ENCODE measurements at places on chromosomes 16 and 17.
A peak's percentile ranks its signal among the peaks of the same experiment; 100 is the strongest.

DNA sequence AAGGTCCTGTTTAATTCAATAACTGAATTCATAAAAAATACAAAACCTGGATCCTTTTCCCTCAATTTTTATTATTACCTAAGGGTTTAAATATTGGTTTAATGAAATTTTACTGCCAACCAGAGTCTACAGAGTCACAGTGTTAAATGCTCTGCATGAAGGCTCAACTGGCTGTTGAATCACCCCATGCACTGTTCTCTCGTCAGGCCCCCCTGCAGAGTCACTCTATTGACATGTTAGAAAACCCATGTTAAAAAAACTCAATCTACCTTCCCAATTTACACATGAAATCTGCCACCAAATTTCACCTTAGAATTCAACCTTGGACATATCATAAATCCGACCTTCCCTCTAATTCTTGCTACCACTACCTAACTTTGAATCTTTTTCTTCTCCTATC, 43.3 kb upstream of the ULK2 start:
- no peak for DNase-seq

GRCh38 chr16:67481561-67482232, 740 bp upstream of the ATP6V0D1 start:
- peak; percentile 8 for DNase-seq

DNA sequence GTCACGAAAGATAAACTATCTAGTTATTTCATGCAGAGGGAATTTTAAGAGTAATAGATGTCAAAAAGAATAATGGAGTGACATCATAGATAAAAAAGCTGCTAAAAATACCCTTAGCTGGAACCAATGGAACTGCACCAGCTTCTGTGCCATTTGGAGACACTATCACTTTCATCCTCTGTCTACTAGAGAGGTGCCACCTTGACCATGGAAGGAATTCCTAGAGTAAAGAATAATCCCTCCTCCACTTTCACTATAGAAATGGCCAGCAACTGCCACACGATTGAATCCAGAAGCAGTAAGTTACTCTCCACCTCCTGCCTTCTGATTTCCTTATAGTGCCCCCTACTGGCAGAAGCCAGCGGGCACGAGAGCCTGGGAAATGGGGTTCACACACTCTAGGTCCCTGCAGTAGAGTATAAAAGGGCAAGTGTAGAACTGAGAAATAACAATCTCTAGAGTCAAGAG, 2.8 kb upstream of the ALDH3A2 start:
- DNase-seq: peak; percentile 23

DNA sequence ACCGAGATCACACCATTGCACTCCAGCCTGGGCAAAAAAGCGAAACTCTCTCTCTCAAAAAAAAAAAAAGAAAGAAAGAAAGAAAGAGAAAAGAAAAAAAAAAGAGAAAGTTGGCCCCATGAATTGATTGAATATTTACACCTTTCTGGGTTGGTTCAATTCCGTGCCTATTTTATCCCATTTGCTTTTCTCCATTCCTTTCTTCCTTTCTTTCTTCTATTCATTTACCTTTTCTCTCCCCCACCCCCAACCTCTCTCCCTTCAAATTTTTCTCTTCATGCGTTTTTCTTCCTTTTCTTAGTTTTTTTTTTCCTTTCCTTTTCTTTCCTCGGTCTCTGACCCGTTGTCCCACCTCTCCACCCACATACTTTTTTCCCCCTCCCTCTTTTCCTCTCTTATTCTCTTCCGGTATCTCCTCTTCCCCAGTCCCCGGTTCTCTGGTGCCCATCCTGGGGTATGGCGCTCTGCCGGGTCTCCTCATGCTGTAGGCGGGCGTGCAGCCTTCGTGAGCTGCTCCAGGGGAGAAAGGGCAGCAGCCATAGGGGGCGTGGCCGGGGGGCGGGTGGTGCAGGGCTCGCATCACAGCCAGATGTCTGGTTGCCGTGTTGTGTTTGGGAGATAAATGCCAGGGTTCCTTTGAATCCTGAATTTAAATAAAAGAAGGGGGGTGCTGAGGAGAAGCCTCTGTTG, 5.3 kb upstream of the COL1A1 start:
- no peak for DNase-seq

- DNase-seq: no peak
Observed at GRCh38 chr16:21277927-21278706, at the start of gene CRYM. CRYM (minus strand) TSS chr16:21278290; CDS start chr16:21278251, 39 bp downstream.

GRCh38 chr17:19426631-19427030, 15.6 kb downstream of the RNF112 start:
- DNase-seq: no peak

DNA sequence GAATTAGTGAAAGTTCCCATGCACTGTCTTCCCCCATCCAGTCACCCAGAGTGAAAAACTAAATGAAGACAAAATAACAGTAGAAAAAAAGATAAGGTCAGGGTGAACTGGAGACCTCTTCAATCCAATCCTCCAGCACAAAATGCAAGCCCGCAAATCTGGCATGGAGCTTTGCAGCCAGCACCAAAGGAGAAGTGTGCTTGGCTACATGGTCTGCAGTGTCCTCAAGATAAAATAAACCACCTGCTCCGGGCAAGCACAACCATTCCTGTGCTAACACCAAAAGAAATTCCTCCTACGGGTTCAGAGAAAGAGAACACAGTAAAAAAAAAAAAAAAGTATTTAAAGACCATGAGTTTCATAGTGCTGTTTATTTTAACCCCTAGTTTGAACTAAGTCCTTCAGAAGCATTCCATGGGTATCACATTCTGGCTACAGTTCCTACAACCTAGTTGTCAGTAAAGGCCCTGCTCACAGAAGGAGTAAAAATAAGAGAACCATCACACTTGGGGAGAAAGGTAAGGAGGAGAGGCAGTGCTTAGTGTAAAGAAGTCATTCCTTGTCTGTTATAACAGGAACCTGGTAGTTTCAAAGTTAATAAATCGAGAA, 109.1 kb downstream of the GAS7 start:
- DNase-seq: no peak

DNA sequence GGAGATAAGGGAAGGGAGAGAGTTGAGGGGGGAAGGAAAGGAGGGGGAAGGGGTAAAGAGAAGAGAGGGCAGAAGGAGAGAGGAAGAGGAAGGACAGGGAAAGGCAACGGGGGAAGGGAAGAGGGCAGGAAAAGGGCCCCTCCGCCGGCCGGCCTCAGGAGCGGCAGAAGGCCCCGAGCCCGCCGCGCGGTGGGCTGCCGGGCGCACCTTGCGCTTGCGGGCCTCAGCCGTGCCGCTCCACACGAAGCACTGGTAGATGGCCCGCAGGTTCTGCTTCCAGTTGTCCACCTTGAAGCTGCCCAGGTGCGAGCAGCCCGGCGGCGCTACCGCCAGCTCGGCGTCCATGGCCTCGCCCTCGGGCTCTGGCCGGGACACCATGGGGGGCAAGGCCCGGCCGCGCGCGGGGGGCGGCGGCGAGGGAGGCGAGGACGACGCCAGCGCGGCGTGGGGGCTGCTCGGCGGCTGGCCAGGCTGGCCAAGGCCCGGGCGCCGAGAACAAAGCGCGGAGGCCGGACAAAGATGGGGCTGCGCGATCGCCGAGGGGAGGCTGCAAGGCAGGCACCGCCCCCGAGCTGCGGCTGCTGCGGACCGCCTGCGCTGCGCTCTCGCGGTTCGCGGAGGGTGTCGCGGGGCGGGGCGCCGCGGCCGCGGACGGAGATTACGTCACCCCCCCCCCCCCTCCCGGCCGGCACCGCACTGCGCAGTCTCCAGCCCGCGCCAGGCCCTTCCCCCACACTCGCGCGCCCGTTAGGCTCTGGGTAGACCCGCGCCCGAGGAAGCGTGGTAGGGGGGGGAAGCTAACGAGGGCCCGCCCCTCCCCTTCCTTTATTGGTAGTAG, at the start of gene USP22:
USP22 (minus strand) TSS at position 554 of the 838 bp plus-strand sequence; CDS start at position 378, 176 bp downstream.
- DNase-seq: peak; percentile 88

DNA sequence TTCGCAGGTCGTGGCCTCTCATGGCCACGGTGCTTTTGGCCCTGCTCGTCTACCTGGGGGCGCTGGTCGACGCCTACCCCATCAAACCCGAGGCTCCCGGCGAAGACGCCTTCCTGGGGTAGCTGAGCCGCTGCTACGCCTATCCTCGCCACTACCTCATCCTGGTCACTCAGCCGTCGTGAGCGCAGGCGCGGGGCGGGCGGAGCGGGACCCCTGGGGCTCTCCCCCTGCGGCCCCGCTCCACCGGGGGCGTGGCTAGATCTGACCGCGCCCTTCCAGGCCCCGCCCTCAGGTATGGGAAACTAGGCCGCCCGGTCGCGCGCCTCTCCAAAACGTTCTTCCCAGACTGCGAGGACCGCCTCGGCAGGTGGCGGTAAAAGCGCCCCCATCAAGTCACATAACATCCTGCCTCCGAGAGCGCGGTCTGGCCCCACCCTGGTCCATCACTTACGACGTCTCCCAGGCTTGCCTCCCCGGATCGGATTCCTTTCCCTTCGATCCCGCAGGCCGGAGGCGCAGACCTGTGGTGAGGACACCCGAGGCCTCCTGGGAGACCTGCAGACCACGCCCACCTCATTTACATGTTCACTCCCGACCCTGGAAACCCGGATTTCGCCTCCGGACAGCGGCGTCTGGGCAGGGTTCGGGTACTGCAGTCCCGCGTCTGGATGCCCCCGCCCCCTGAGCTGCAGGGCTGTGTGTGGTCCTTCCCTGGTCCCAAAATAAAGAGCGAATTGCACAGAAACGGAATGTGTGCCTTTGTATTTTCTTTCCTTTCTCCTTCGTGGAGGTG, 91.5 kb upstream of the TMEM97 start:
- no peak for DNase-seq

DNA sequence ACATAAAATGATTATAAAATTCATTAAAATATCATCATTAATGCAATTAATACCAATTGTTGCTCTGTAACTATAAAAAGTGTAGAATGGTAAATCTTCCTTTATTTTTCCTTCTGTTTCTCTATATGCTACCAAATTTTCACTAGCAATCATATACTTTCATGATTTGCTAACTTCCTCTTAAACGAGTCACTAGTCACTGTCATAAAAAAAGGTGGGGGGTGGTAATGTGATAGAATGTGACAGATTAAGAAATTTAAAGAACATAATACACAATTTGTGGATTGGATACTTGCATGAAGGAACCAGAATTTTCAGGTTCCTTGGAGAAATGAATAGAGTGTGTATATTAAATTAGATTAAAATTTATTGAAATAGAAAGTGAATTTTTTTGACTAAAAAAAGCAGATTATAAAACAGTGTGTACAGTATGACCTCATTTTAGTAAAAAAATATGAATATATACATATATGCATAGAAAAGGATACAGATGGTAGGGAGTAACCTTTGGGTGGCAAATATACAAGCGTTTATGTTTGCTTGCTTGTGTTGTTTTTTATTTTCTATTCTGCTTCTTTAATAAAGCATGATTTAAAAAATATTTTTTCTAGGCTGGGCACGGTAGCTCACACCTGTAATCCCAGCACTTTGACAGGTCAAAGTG, 56.7 kb upstream of the C17orf78 start:
- no peak for DNase-seq

GRCh38 chr17:3558603-3559269, 1.1 kb upstream of the TRPV3 start:
- DNase-seq: peak; percentile 8

DNA sequence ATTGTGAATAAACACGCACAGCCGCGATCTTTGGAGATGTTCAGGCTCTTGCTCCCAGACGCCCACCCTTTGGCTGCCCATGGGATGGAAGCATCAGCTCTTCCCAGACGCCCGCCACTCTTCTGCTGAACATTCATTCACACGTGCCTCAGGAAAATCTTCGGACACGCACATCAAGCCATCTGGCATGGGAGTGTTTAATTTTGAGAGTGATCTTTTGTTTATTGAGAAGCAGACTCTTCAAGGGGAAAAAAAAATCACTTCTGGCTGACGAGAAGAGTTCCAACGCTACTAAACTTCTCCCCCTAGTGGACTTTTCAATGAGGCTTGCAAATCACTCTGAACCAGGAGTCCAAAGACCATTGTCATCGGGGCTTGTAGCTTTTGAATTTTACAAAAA, 62.0 kb upstream of the NUDT7 start:
- no peak for DNase-seq

DNA sequence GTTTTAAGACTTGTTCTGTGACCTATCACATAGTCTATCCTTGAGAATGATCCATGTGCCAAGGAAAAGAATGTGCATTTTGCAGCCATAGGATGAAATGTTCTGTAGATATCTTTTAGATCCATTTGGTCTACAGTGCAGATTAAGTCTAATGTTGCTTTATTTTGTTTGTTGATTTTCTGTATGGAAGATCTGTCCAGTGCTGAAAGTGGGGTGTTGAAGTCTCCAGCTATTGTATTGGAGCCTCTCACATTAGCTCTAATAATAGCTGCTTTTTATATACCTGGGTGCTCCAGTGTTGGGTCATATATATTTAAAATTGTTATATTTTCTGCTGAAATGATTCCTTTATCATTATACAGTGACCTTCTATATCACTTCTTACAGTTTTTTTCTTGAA, 155.6 kb upstream of the MON1B start:
- DNase-seq: no peak

GRCh38 chr17:42122371-42123303, at the start of gene HSPB9:
HSPB9 (plus strand) TSS chr17:42122804; CDS start chr17:42122851, 47 bp downstream.
- DNase-seq: no peak

DNA sequence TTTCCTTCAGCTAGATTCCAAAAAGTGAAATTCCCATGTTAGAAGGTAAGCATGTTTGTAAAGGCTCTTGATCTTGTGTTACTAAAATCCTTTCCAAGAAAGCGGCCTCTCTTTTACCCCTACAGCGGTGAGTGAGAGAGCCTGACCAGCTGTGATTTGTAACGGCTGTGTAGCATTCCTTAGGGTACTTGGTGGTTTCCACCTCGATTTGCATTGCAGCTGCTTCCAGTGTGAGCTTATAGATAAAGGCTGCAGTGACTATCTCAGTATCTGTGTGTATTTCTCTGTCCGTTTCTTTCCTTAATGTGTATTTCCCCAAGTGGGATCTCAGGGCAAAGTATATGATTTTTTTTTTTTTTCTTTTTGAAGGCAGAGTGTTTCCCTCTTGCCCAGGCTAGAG, 169.4 kb downstream of the SNX29 start:
- no peak for DNase-seq

DNA sequence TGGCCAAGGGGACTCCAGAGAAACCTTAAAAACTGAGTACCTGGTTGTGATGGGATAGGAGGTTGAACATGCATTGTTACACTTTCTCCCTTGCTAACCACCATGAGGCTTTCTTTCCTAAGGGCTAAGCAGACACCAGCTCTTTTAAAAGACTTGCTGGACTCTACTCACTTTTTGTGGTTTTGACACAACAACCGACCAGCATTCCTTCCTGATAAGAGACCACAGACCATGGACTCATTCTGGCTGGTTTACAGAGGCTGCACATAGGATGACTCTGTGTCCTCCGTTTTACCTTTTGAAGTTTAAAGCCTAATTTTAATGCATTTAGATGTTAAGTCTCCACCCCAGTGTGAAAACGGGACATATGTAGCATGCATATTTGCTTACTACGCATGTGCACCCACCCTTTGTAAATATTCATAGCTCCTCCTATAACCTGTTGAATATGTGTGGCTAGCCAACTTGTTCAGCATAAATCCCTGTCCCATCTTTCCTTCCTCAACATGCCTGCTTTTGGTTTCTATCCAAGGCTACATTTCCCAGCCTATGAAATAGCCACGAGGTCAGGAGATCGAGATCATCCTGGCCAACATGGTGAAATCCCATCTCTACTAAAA, 475.9 kb downstream of the GRIN2A start:
- no peak for DNase-seq
